T-cell (primary cell): ENCODE measurements at places on chromosomes 2 and 18.

DNA sequence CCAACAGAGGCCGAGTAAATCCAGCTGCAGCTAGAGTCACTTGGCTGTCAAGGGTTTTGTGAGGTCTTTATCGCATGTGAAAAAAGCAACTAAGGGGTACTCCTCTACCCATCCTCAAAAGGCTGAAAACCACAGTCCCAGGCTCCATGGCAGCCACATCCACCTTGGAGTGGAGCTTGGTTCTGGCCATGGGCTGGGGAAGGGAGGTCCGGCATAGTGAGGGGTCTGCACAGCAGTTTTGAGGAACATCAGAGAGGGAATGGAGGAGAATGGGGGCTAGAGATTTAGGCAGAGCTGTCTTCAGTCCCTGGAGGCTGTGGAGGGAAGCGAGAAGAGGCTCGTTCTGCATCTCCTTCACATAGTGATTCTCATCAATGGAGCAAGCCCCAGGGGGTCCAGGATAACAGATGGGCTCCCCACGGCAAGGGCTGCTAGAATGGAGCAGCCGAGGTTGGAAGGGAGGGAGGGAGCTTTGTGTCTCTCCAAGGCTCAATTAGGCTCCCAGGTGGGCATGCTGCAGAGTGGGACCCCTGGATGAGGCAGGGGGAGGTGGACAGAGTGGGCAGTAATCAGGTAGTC lies 21.0 kb downstream of the MROH2A start:
- DNase-seq = no peak

DNA sequence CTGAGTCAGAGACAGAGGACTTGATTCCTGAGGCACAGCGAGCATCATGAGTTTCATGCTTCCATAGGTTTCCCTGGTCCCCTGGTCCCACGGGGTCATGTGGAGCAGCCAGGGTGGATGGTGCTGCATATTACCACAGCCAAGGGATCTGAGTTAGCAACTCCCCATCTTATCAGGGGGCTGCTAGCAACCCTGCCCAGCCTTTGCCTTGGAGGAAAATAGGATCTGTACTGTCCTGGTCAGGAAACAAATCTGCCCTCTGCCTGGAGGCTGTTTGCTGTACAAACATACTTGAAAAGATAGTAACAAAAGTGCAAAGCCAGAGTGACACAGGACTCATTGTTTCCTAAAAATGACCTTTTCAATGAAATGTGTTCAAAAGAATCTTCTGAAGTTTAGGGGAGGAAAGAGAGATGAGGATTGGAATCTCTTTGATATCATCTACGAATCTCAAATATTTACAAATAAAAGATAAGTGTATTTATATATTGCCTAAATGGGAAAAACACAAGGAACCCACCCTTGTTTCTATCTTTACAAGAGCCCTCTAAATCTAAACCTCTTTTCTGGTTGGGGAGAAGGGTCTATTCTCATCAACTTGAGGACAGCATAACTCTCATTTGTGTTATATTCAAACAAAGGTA lies 194.8 kb downstream of the CD226 start:
- DNase-seq = no peak

GRCh38 chr2:106004851-106005250 lies 189.2 kb downstream of the UXS1 start:
- no peak for DNase-seq

DNA sequence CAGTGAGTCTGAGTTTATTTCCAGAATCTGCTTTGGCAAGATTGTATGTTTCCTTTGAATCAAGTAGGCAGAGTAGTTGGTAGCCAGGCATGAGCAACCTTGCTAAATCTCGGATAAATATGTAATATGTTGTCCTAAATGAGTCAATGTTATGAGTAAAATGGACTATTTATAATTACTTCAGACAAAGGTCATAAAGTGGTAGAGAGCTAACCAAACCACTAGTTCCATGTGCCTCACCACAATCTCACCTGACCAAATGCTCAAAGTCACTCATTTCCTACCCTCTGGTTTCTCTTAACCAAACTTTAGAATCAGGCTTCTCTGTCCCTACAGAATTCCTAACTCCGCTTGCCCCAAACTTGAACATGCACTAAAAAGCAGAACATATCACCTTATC lies 261.2 kb upstream of the FSIP2 start:
- DNase-seq = no peak

- no peak for DNase-seq
Measured at GRCh38 chr2:99900556-99900955, 241.8 kb downstream of the AFF3 start.

DNA sequence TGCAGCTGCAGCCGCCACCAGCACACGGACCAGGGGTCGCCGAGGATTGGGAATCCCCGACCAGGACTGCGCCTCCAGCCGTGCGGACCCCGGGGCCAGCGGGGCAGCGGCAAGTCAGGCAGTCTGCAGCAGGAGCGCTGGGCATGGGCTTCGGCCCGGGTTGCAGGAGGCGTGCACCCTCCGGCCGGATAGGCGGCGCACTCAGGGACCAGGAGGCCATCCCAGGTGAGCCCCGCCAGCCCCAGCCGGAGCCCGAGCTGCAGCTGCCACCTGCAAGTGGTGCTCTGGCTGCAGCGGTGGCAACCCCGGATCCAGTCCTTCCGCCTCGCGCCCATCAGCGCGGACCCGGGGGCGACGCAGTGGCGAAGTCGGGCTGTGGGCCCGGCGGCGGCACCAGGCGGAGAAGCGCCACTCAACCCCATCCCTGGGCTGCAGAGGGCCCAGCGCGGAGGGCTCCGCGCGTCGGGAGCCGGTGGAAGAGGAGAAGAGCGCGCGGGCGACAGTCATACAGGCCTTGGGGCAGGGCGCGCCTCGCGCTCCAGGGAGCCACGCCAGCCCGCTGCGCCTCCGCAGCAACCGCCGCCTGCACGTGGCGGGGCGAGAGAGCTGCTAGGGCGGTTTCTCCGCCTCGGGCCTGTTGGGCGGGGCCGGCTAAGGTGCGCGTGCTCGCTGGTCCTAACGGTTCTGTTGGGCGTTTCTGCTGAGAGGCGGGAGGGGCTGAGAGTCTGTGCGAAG lies 73.8 kb downstream of the RPIA start:
- no peak for DNase-seq

DNA sequence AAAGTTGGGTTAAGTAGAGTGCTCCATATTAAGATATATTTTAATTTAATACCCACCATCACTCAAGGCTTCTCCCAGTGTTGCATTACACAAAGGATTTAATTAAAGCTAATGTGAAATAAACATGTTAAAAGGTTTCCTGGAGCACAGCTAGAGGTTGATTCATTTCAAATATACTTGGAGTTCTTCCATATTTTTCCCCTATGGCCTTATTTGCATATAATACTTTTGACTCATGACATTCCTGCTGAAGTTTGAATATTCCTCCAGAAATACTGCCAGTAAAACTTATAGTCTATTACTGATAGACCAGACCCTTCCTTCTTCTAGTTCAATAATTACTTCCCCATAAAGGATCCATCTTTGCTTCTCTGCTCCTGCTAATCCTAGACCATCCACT lies 227.5 kb downstream of the GULP1 start:
- DNase-seq = no peak
